Activated naive CD8-positive, alpha-beta T cell treated with anti-CD3 and anti-CD28 coated beads, Interleukin-2, amount 50 U/mL, for 24 hours (primary cell): ENCODE measurements at places on chromosomes 2 and 18.
A peak's percentile ranks its signal among the peaks of the same experiment; 100 is the strongest.

DNA sequence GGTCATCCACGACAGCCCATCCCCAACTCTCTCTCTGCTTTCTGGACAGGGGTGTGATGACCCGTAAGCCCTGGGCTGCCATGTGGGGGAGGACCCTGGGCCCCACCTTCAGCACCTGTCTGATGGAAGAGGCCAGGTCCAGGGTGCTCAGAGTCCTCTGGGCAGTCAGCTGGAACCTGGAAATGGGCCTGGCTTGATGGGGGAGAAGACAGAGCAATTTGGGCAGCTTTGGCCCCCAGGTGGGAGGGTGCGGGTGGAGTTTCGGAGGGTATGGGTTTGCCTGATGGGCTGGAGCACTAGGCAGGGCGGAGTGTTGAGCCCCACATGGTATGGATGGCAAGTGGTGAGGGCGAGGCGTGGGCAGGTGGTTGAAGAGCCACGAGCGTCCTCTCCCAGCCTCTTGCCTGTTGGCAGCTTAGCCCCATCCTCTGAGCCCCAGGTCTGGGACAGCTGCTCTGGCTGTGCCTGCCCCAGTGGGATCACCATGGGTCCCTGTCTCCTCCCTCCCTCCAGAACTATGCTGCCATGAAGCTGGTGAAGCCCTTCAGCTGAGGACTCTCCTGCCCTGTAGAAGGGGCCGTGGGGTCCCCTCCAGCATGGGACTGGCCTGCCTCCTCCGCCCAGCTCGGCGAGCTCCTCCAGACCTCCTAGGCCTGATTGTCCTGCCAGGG lies 232.7 kb downstream of the DYSF start:
- H3K36me3 ChIP-seq = no peaks in the 10 kb centered on the region
- H3K4me3 ChIP-seq = no peak overlapping the region
- no peaks in the 10 kb centered on the region for H3K27me3 ChIP-seq
- DNase-seq = no peak
- no peak overlapping the region for H3K27ac ChIP-seq

- H3K27ac ChIP-seq = no peak overlapping the region
- no peak overlapping the region for H3K4me3 ChIP-seq
- no peaks in the 10 kb centered on the region for H3K4me1 ChIP-seq
- no peak for DNase-seq
- H3K36me3 ChIP-seq = no peaks in the 10 kb centered on the region
Measured at GRCh38 chr2:8650256-8650655, 31.6 kb upstream of the ID2 start.

GRCh38 chr2:30218814-30219213 lies 12.5 kb upstream of the LBH start:
- no peak overlapping the region for H3K27ac ChIP-seq
- no peak overlapping the region for H3K4me3 ChIP-seq
- no peaks in the 10 kb centered on the region for H3K27me3 ChIP-seq
- no peak for DNase-seq

DNA sequence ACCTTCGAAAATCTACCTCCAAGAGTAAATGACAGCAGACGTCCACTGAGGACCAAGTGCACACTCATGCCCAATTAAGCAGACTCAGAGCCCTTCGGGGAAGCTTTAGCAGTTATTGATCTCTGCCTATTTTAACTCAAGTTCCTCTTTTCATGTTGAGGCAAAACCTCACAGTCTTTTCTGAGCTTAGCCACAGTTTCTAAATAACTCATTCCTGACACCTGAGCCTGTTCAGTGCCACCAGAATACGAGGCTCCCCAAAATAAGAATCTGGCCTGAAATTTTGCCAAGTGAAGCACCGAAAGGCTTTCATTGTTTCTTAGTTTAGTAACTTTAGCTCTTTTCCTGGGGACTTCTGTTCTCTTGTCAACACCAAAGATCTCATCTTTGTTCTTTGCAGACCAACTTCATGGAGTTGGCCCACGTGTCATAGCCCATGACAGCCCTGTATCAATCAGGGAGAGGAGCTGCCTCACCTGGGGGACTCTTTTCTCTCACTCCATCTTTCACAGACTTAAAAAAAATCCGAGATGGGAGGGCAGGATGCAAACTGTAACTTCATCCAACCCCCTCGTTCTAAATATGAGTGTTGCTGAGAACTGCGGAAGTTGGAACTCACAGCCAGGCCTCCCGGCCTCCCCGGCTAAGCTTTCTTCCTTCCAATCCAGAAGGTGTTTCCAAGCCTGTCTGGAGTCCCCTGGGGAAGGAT lies 22.2 kb downstream of the INPP5D start:
- H3K4me1 ChIP-seq = peaks cover 94% of the 10 kb centered on the region
- no peaks in the 10 kb centered on the region for H3K27me3 ChIP-seq
- peaks cover 44% of the 10 kb centered on the region for H3K36me3 ChIP-seq
- H3K27ac ChIP-seq = peak overlapping the region; percentile 81
- no peak for DNase-seq

DNA sequence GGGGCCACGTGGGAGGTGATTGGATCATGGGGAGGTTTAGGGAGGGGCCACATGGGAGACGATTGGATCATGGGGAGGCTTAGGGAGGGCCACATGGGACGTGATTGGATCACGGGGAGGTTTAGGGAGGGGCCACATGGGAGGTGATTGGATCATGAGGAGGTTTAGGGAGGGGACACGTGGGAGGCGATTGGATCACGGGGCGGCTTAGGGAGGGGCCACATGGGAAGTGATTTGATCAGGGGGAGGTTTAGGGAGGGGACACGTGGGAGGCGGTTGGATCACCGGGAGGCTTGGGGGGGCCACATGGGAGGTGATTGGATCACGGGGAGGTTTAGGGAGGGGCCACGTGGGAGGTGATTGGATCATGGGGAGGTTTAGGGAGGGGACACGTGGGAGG lies 22.5 kb upstream of the SALL3 start:
- H3K4me3 ChIP-seq = no peak overlapping the region
- no peaks in the 10 kb centered on the region for H3K4me1 ChIP-seq
- H3K36me3 ChIP-seq = no peaks in the 10 kb centered on the region
- no peak overlapping the region for H3K27ac ChIP-seq
- DNase-seq = no peak

DNA sequence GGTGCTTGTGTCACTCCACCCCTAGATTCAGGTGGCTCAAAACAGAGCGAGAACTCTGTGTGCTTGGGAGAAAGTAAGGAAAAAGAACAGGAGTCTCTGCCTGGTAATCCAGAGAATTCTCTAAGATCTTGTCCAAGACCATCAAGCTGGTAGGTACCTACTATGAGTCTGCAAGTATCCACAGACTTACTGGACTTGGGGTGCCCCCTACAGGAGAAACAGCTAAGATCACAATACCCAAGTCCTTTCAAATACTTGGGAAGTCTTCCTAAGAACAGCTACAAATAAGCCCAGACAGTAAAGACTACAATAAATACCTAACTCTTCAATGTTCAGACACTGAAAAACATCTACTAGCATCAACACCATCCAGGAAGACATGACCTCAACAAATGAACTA lies 1143.6 kb upstream of the ACVR2A start:
- H3K27ac ChIP-seq = no peak overlapping the region
- no peaks in the 10 kb centered on the region for H3K27me3 ChIP-seq
- H3K4me3 ChIP-seq = no peak overlapping the region
- DNase-seq = no peak

GRCh38 chr2:23806201-23806600 lies 120.7 kb downstream of the ATAD2B start:
- H3K27me3 ChIP-seq = no peaks in the 10 kb centered on the region
- no peak overlapping the region for H3K27ac ChIP-seq
- H3K36me3 ChIP-seq = peaks cover 10% of the 10 kb centered on the region
- no peak overlapping the region for H3K4me3 ChIP-seq
- peaks cover 7% of the 10 kb centered on the region for H3K4me1 ChIP-seq

DNA sequence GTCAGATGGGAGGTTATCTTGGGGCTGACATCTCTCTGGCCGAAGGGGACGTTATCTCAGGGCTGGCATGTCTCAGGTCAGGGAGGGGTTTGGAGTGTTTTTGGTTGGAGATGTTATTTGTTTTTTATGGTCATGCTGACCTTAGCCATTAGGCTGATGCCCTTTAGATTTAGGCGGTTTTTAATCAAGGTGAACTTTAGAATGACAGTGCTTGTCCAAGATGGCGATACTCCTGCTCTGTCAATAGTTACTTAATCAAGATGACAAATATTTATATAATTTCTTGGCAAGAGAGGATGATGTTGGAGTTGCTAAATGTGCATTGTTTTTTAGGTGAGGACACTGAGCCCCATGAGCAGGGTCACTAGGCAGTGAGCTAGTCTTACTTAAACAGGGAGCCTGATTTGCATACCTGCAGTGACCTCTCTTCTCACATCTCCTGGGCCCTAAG lies 34.5 kb downstream of the MERTK start:
- H3K27me3 ChIP-seq = peaks cover 6% of the 10 kb centered on the region
- no peaks in the 10 kb centered on the region for H3K36me3 ChIP-seq
- H3K4me3 ChIP-seq = no peak overlapping the region
- no peak for DNase-seq
- H3K27ac ChIP-seq = no peak overlapping the region

- no peak overlapping the region for H3K27ac ChIP-seq
- no peak overlapping the region for H3K4me3 ChIP-seq
- H3K36me3 ChIP-seq = no peaks in the 10 kb centered on the region
Measured at GRCh38 chr18:5449858-5450509, 93.8 kb downstream of the EPB41L3 start.

DNA sequence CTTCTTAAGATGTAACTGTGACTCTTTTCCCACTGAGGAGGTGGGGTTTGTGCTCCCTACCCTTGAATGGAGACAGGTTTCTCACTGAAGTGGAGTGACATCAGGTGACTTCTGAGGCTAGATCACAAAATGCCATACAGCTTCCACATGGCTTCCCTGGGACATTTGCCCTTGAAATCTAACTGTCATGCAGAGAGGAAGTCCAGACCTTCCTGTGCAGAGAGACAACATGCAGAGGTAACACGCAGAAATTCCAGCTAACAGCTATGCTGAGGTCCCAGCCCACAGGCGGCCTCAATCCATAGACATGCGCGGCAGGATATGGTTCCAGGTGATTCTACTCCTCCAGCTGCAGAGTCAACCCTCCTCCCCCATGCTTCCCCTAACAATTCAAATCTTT lies 119.0 kb downstream of the TRIB2 start:
- H3K27me3 ChIP-seq = peaks cover 20% of the 10 kb centered on the region
- H3K27ac ChIP-seq = no peak overlapping the region
- H3K4me1 ChIP-seq = no peaks in the 10 kb centered on the region
- DNase-seq = no peak
- H3K36me3 ChIP-seq = no peaks in the 10 kb centered on the region

GRCh38 chr18:52624702-52625101 lies 284.7 kb downstream of the DCC start:
- H3K4me1 ChIP-seq = no peaks in the 10 kb centered on the region
- no peak overlapping the region for H3K27ac ChIP-seq
- DNase-seq = no peak
- H3K4me3 ChIP-seq = no peak overlapping the region

DNA sequence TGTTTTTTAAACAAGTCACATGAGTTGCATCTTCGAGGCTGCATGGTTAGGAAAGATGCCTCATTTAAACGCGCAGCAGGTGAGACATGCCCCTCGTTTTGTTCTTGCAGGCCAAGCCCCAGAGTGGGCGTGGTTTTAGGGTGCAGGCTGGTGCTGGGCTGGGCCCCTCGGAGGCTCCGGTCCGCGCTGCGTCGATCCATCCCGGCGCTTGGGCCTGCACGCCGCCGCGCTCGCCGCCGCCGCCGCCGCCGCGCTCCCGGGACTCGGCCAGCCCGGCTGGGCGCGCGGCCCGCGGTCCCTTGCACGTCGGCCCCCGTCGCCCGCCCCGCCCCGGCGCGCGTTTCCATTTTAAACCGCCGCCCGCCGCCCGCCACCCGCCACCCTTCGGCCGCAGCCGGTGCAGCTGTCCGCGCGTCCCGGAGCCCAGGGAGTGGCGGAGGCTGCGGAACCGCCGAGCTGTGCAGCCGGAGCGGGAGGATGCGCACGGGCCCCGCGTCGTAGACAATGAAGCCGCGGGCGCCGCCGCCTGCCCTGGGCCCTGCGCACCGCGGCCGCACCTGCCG lies 175.5 kb downstream of the AGAP1 start:
- peaks cover 8% of the 10 kb centered on the region for H3K4me1 ChIP-seq
- H3K27ac ChIP-seq = no peak overlapping the region
- no peaks in the 10 kb centered on the region for H3K36me3 ChIP-seq
- DNase-seq = peak; percentile 26
- peak overlapping the region; percentile 36 for H3K4me3 ChIP-seq
- peaks cover 58% of the 10 kb centered on the region for H3K27me3 ChIP-seq

DNA sequence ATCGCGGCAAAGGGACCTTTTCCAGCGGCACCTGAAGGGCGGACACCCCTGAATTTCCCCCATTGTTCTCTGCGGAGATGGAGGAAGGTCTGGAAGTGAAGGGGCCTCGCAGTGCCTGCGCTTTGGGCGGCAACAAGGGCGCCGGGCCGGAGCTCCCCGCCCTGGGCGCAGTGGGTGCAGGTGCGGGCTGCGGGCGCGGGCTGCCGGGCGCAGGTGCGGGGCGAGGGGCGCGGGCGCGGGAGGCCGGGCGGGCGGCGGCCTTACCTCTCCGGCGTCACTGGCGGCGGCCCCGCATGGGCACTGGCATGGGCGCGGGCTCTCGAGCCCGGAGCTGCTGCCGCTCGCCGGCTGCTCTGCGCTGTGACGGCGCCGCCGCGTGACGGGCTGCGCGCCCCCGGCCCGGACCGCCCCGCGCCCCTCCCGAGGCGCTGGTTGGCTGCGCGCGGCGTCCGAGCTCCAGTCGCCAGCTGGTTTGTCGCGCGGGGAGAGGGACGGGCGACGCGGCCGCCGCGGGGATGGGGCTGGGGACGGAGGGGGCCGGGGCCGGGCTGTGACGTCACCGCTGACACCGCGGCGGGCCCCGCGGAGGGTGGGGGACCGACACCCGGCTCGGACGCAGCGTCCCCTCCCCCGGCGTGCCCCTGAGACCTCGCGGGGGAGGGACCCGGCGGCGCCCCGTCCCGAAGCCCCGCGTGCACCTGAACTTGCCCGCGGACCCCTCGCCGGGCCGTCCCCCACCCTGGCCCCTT lies at the start of gene KIF1A:
TSS of gene KIF1A (minus strand) at position 362 of the 749 bp plus-strand sequence. CDS start 22,467 bp downstream, outside the sequence.
- peaks cover 58% of the 10 kb centered on the region for H3K27me3 ChIP-seq
- peaks cover 11% of the 10 kb centered on the region for H3K4me1 ChIP-seq
- peak within 1 kb of the TSS; percentile 48 for H3K4me3 ChIP-seq
- DNase-seq = peak; percentile 22
- H3K27ac ChIP-seq = no peak within 1 kb of the TSS
- H3K36me3 ChIP-seq = peaks cover 2% of the 10 kb centered on the region

DNA sequence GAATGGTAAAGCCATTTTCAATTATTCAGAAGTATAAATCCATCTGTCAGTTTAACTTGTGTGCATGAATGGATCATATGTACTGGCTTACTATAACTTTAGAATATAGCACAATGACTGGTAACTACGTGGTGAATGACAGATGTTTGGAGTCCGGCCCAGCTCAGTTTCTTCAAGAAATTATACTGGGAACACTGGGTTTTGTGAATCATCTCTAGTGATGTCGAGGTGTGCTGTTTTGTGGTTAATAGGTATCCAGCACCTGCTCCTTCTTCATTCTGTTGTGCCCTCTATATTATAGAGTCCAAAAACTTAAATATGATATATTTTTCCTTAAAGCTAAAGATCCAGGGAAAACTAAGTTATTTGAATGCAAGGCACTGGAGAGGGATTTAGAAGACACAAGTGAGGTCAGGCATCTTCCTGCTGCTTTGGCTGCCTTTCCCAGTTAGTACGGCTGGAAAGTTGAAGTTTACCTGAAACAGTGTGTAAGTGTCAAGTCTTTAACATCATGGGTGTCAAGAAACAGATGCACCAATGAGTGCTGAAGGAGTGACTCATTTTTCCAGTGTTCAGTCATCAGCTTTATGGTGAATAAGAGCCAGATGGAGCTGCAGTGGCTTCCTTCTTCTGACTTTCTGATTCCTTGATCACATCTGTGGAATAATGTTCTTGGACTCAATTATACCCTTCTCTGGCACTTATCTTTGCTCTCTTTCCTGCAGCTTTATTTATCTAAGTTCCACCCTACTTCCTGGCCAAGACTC lies 1079.5 kb upstream of the CELF4 start:
- H3K4me1 ChIP-seq = peaks cover 2% of the 10 kb centered on the region
- H3K27ac ChIP-seq = no peak overlapping the region
- H3K4me3 ChIP-seq = no peak overlapping the region
- no peaks in the 10 kb centered on the region for H3K36me3 ChIP-seq
- no peaks in the 10 kb centered on the region for H3K27me3 ChIP-seq
